Bronchial smooth muscle cell (primary cell): ENCODE measurements at places on chromosomes 7 and 10. TPM values are rescaled to one million over a fixed set of nuclear protein-coding genes. Genes with fewer than 3 reads are reported as not detected.

SFRP4 gene
- 0.32 and 1.5 TPM in 2 replicates for total RNA-seq

KNDC1 gene
- 0.47 and 3.3 TPM in 2 replicates for total RNA-seq

LDB3 gene
- under 0.01 and 0.09 TPM in 2 replicates for total RNA-seq

TMEM178B gene
- under 0.01 TPM in 2 replicates for total RNA-seq

HEPACAM2 gene
- 0.09 and 0.16 TPM in 2 replicates for total RNA-seq

HABP2 gene
- total RNA-seq: not detected in 2 replicates

PIK3AP1 gene
- total RNA-seq: 0.16 and 0.52 TPM in 2 replicates

CCDC172 gene
- total RNA-seq: not detected in 2 replicates

AEBP1 gene
- 16.6 and 20.2 TPM in 2 replicates for total RNA-seq

MRLN gene
- total RNA-seq: not detected in 2 replicates

CXCL12 gene
- total RNA-seq: 54.7 and 125 TPM in 2 replicates

CABCOCO1 gene
- 0.26 and 0.79 TPM in 2 replicates for total RNA-seq

ZFYVE27 gene
- 14.3 and 15.0 TPM in 2 replicates for total RNA-seq

GNAT3 gene
- total RNA-seq: not detected in 2 replicates

GCC1 gene
- total RNA-seq: 21.3 and 24.0 TPM in 2 replicates

PRTFDC1 gene
- 28.1 and 58.6 TPM in 2 replicates for total RNA-seq

VWA2 gene
- 0.86 and 0.95 TPM in 2 replicates for total RNA-seq

VENTX gene
- total RNA-seq: not detected in 2 replicates

HYAL4 gene
- not detected in 2 replicates for total RNA-seq

NDUFB8 gene
- total RNA-seq: 170 and 235 TPM in 2 replicates
